ENCODE measurements at places on chromosomes 12 and 14.

DNA sequence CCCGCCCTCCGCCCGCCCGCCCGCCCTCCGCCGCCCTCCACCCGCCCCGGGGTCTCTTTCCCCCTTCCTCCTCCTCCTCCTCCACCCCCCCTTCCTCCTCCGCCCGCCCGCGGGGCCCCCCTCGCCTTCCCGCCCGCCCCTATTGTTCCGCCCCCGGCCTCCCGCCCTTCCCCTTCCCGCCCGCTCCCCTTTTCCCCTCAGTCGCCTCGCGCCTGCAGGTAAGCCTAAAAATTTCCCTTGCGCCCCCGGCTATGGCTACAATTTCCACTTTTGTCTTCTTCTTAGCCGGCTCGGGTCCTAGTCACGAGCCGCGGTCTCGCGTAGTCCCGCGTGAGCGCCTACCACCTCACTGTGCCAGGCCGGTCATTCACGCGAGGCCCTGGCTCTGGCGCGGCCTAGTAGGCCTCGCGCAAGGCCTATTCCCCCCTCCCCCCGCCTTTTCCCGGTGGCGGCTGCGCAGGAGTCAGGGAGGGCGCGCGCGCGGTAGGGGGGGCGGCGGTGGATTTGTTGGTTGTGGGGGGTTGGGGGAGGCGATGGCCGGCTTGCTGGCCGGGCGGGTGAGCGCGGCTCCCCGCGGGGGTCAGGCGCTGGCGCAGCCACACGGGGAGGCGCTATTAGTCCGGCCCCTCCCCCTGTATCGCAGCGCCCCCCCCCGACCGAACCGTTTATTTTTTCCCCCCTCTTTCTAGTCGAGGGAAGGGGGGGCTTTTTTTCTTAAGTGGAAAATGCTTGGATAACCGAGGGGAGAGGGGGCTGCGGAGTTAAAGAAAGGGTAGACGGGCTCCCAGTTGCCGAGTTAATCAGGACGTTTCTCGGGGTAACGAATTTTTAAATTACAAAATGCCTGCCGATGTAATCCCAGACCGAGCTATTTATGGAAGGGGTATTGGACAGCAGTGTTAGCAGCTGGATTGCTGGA lies 516 bp downstream of the PCBP2 start:
- peak; percentile 82 for DNase-seq

- DNase-seq = no peak
Observed at GRCh38 chr12:69348162-69348938, at the start of gene LYZ. TSS of gene LYZ (plus strand) at chr12:69348381. CDS start at chr12:69348409, 28 bp downstream.

DNA sequence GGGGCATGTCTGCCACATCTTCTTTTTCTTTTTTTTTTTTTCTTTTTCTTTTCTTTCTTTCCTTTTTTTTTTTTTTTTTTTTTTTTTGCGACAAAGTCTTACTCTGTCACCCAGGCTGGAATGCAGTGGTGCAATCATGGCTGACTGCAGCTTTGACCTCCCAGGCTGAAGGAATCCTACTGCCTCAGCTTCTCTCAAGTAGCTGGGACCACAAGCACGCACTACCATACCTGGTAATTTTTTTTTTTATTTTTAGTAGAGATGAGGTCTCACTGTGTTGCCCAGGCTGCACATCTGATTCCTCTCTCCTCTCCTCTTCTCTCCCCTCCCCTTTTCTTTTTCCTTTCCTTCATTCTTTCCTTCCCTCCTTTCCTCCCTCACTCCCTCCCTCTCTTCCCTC lies 18.5 kb downstream of the SLC15A5 start:
- DNase-seq = no peak

DNA sequence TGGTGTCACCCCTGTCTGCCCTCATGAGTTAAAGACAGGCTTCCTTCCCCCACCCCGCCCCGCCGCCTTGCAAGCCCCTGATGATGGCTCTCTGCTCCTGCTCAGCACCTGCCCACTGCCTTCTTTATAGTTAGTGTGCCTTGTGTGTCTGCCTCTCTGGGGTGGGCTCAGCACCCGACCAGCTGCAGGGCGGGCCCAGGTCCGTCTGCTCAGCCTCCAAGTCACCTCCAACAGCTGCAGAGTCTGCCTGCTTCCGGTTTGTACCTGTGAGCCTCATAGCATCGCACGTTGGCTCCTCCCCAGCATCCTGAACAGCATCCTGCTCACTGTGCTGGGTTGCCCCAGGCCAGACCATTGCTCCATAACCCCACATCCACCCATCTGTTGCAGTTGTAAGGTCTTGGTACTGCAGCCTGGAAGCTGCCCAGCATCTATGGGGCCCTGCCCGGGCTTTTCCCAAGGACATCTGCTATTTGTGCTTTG lies 3.5 kb downstream of the TGFB3 start:
- peak; percentile 43 for DNase-seq

- no peak for DNase-seq
Observed at GRCh38 chr12:57737467-57738460, 778 bp downstream of the AGAP2 start.

GRCh38 chr14:59090572-59090971 lies 97.9 kb upstream of the DAAM1 start:
- no peak for DNase-seq

Data from activated CD8-positive, alpha-beta memory T cell treated with anti-CD3 and anti-CD28 coated beads, Interleukin-2, amount 10 ng/mL, durations not matched to agents 7 days and 5 days (primary cell).